ENCODE measurements at places on chromosomes 6 and 20.
A peak's percentile ranks its signal among the peaks of the same experiment; 100 is the strongest.

- no peak for DNase-seq
Measured at GRCh38 chr20:19549896-19550295, 208.2 kb upstream of the RIN2 start.

- no peak for DNase-seq
Measured at GRCh38 chr6:13803581-13803980, 10.8 kb downstream of the MCUR1 start.

GRCh38 chr6:12873691-12874090 lies 157.1 kb downstream of the PHACTR1 start:
- no peak for DNase-seq

GRCh38 chr20:42319252-42320013 lies 701.3 kb upstream of the CHD6 start:
- no peak for DNase-seq

DNA sequence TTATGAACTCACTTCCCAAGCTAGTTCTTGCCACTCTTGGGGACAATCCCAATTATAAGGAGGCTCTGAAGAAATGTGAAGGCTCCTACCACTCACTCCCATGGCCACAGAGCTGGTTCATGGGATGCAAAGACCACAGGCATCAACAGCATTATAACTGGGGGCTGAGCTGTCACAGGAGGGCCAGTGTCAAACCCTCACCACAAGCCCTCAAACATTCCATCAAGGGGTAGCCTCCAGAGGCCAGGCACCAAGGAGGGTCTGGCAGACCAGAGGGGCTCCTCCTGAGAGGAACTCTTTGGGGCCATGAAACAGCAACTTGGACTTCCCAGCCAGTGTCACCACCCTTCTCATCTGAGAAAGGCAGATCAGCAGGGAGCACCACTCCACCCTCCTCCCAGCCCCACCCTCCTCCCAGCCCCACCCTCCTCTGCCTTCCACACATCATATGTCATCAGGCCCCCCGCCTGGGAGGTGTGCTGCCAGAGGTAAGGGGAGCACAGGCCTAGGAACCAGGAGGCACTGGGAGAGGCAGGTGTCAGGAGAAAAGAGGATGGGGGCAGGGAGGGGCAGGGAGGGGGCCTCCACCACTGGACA lies 1.2 kb upstream of the TSPO2 start:
- no peak for DNase-seq

GRCh38 chr6:228881-229651 lies 63.2 kb upstream of the DUSP22 start:
- no peak for DNase-seq

- DNase-seq, result peak; percentile 51
Measured at GRCh38 chr6:35489995-35490791, 6.7 kb downstream of the TEAD3 start.

GRCh38 chr6:119479860-119480655 lies 130.5 kb upstream of the MAN1A1 start:
- no peak for DNase-seq

DNA sequence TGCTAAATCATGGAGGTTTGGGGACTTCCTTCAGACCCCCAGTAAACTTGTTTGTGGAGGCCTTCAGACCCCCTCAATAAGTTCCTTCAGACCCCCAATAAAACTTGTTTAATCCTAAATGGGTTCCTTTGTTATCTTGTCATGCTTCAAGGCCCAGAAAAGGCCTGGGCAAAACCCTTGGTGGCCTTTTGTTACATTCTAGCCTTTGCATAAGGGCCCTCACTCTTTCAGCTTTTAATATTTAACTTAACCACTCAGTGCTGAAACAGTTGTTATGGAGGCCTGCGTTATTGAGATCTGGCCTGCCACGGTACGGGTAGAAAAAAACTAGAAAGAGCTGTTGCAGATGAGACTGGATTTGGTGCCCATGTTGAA lies 4.3 kb upstream of the DYNLRB1 start:
- DNase-seq, result no peak

GRCh38 chr20:58875111-58875510 lies 22.6 kb downstream of the GNAS start:
- DNase-seq, result no peak

- no peak for DNase-seq
Measured at GRCh38 chr6:21166754-21167153, 426.8 kb upstream of the SOX4 start.

DNA sequence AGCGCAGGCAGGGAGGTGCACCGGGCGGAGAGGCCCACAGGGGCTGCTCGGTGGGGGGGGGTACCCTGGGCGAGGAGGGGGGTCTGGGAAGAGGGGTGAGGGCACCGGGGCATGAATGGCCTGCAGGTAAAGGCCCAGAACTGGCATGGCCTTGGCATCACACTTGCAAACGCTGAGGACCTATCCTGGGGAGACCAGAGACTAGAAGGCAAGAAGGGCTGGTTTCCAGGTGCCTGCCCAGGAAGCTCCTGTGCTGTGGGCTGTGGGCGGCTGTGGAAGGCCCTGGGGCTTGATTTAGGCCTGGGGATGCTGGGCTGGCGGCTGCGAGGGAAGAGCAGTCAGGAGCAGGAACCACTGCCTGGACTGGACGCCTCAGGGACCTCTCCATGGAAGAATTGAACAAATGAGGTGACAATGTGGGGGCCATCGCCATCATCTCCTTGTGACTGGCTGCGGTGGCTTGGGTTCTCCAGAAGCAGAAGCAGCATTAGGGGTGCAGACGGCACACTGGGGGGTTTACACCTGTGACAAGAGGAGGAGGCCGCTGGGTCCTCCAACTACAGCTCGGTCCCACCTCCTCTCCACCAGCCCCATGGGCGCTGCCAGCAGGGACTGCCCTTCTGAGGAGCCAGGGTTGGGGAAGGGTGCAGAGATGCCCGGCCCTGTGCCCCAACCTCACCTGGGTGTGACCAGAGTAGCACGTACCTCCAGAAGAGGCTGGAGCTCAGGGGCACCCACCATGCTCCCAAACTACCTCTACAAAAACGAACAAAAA lies 32.1 kb upstream of the IRF4 start:
- DNase-seq, result no peak

- no peak for DNase-seq
Measured at GRCh38 chr6:90179190-90180169, 117.2 kb downstream of the BACH2 start.

GRCh38 chr6:146154197-146154596 lies 125.3 kb downstream of the GRM1 start:
- DNase-seq, result no peak

DNA sequence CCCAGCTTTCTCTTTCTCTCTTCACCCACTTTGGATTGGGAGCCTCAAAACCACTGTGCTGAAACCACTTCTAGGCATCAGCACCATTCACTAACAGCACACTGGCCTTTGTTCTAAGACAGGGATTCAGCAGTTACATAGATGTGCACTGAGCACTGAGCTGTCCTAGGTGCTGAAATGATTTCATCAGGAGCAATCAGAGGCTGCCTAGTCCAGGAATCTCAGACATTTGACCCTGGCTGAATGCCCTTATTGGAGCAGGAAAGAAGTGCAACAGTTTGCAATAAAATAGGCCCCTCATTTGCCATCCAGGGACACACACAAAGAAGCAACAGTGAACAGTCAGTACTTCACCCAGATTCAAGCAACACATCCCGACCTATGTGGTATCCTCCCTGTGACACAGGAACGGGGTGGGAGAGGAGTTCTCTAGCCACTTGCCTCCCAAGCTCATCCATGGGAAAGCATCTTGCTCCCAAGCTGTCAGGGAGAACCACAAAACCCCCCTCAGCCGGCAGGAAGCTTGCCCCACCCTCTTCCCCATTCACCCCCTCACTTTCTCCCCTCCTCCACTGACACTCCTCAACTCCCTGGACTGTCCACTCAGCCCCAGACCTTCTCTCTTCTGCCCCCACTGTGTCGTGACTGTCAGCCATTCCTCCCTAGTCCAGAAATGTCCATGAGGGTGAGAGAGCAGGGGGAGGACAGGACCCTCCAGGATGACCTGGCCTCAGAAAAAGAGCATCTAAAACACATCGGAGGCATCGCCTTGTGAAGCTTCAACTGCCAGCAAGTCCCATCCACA lies 304.4 kb downstream of the PREX1 start:
- peak; percentile 66 for DNase-seq

DNA sequence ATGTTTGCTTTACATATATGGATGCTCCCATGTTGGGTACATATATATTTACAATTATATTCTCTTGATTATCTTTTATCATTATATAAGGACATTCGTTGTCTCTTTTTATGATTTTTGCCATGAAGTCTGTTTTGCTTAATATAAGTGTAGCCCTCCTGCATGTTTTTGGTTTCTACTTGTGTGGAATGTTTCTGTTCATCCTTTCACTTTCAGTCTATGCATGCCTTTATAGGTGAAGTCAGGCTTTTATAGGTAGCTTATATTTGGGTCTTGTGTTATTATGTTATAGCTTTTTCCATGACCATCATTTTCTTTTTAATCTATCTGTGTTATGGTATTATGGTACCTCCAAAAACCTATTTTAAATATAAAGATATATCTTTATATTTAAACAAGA lies 612.5 kb upstream of the HS3ST5 start:
- DNase-seq, result no peak

GRCh38 chr20:64045346-64046011 lies 4.0 kb downstream of the SOX18 start:
- DNase-seq, result no peak

- DNase-seq, result peak; percentile 57
Measured at GRCh38 chr20:17938871-17939619, 29.5 kb downstream of the SNX5 start.

- DNase-seq, result no peak
Measured at GRCh38 chr6:107720717-107721116, 103.4 kb downstream of the SCML4 start.

GRCh38 chr6:93550551-93551276 lies 131.4 kb upstream of the EPHA7 start:
- no peak for DNase-seq

DNA sequence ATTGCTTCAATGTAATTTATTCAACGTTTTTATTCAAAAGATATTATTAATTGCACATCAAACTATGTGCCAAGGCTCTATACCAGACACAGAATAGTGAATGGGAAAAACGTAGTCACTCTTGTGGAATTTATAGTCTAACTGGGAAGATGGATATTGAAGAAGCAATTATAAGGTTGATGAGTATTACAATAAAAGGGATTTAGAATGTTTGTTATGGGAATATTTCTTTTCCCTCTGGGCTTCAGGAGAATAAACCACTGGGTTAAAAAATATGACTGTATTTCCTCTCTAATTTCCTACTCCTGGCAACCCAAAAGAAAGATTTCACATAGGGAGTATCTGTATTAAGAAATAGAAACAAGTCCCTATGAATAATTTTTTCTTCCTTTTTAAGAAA lies 25.1 kb upstream of the UTRN start:
- DNase-seq, result no peak

- DNase-seq, result peak; percentile 74
Measured at GRCh38 chr20:46349035-46349741, 40.9 kb upstream of the CDH22 start.

GRCh38 chr20:5590899-5591298 lies 159.3 kb upstream of the SHLD1 start:
- DNase-seq, result no peak

- DNase-seq, result no peak
Measured at GRCh38 chr6:137740967-137741761, 125.9 kb upstream of the TNFAIP3 start.

DNA sequence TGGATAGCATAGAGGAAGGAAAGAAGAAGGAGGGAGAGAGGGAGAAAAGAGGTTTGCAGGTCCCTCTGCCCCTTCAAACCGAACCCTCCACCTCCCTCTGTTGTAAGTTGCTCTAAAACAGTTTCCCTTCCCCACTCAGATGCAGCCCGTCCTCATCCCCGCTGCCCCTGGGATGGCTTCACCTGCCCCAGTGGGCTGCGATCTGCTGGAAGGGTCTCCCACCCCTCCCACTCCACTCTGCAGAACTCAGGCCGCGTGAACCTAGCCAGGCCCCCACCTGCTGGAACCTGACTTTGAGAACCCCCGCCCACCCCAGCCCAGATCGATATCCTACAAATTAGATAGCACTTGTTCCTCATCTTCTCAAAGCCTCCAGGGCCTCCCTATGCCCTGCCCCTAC lies 190.8 kb downstream of the DLL1 start:
- no peak for DNase-seq

- peak; percentile 78 for DNase-seq
Measured at GRCh38 chr6:130872250-130873095, 45.3 kb downstream of the SMLR1 start.

- DNase-seq, result no peak
Measured at GRCh38 chr20:62088258-62089127, 22.8 kb upstream of the TAF4 start.

DNA sequence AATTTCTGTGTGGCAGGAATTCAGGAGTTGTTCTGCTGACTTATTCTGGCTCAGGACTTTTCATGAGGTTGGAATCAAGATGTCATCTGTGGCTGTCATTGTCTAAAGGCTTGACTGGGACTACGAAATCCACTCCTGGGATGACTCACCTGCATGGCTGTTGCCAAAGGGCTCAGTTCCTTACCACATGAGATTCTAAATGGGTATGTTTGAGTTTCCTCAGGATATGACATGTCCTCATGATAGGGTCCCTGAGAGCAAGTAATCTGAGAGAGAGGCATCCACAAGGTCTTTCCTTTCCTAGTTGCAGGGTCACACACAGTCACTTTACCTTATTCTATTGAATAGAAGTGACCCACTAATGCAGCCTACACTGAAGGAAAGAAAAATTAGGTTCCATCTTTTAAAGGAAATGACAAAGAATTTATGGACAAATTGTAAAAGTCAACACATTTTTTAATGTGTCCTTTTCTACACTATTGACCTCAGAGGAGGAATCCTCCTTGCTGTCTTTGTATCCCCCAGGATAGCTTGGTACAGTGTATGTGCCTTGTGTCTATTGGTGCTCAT lies 1025.0 kb upstream of the GJE1 start:
- DNase-seq, result no peak

Data from neural crest cell (in vitro differentiated cells).